GM13976 (cell line): ENCODE measurements at places on chromosomes 1 and 21.

- DNase-seq, result no peak
Measured at GRCh38 chr1:100778748-100779147, 59.2 kb downstream of the VCAM1 start.

GRCh38 chr1:183824291-183824690 lies 19.4 kb downstream of the RGL1 start:
- DNase-seq, result no peak

GRCh38 chr1:58982259-58982998 lies 198.6 kb upstream of the JUN start:
- DNase-seq, result no peak

DNA sequence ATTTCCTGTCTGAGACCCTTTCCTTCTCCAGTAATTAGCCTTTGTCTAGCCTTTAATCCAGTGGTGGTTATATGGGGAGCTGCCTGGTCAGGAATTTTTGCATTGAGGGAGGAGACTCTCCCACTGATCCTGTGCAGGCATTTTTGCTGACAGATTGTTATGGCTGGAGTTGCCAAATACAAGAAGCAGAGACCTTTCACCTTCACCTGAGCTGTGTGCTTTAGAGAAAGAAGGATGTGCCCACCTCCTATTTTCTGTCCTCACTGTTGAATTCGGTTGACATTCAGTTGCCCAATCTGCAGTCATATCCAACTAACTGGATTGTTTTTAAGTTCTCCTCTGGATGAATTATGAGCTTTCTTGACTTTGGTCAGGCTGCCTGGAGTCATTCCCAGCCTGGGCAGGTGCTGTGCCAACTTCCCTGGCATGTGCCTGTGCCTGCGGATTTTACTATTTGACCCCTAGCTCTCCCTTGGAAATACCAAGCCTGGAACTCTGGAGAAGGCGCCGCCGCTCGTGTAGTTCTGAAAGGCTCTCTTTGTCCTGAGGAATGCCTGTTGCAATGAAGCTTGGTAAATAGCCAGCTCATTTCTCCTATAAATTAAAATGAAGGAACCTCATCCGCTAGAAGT lies 143.9 kb downstream of the NOS1AP start:
- DNase-seq, result no peak

GRCh38 chr1:11746092-11746491 lies 10.2 kb downstream of the AGTRAP start:
- DNase-seq, result no peak
